Left renal pelvis (tissue), 4 donors: ENCODE measurements at places on chromosomes 4 and X. TPM values are rescaled to one million over a fixed set of nuclear protein-coding genes. Genes with fewer than 3 reads are reported as not detected.

The SSX2B gene
- not detected for polyA plus RNA-seq

- DNase-seq, result no peak
These were observed 87.7 kb upstream of the STS start for GRCh38 chrX:7059859-7060258.

- no peak for DNase-seq
These were observed 450.1 kb upstream of the TENM3 start for GRCh38 chr4:181793096-181793495.

The LRBA gene
- polyA plus RNA-seq, result 25.9 TPM

DNA sequence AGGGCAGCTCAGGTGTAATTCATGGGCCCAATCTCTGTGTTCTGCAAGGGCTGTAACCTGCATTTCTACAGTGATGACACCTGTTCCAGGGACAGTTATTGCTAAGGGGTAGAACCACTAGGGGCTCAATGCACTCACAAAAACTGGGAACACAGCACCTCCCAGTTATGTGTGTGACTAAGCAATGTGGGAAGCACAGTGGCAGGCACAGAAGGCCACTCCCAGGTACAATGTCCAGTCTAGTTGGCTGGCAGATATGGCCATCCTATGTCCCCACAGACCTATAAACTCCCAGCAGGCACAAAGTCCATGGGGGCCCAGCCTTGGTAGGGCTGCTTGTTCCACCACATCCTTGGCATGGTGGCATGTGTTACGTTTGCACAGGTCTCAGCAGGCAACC is 25.7 kb downstream of the CXCL13 start:
- no peak for DNase-seq

The EPGN gene
- polyA plus RNA-seq, result 1.6 TPM
